ENCODE measurements at places on chromosomes 5 and 9.

- no peak for DNase-seq
Measured at GRCh38 chr9:106962615-106963363, 99.8 kb downstream of the ZNF462 start.

- no peak for DNase-seq
Measured at GRCh38 chr9:87556039-87556438, 58.4 kb downstream of the DAPK1 start.

DNA sequence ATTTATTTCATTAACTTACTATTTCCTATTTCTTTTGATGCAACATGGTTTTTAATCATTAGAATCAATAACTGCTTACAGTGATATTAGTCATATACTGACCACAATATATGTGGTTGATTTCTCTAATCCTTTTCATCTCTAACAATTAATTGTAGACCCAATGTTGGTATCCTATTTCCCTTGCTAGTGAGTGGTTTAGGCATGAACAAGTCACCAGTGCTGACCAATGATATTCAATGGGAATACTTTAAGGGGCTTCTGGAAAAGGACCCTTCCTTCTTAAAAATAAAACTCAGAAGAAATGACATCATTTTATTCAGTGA lies 672.4 kb upstream of the GRAMD2B start:
- no peak for DNase-seq

- no peak for DNase-seq
Measured at GRCh38 chr9:80231318-80232236, 659.8 kb downstream of the TLE4 start.

DNA sequence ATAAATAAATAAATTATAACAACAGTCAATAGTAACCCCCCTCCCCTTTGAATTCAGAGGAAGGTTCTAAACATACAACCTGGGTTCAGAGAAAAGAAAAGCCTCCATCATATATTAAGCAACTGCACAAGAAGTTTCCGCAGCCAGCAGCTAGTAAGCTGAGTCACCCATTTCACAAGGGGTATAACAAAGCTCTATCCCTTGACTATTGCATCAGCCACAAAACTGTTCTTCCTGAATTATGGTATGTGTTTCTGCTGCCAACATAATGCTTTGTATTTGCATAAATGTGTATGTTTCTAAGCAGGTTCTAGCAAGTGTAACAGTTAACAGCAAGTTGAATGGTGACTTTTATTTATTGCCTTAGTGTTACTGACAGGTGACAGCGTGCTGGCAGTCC lies 6.8 kb upstream of the CEP120 start:
- DNase-seq = peak; percentile 52

- no peak for DNase-seq
Measured at GRCh38 chr9:124357721-124358361, 57.4 kb downstream of the PSMB7 start.

DNA sequence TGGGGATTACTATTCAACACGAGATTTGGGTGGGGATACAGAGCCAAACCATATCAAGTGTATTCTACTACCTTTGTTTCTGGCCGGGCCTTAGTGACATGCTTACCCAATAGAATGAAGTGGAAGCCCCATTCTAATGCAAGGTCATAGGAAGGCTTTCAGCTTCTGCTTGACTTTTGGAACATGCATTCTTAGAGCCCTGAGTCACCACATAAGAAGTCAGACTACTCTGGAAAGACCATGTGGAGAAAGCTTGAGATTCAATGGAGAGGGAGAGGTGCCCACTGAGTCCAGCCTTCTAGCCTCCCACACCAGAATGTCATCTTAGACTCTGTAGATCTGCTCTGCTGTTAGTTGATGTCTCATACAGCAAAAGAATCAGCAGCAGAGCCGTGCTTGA lies 155.7 kb upstream of the FBN2 start:
- no peak for DNase-seq

GRCh38 chr5:54090495-54091120 lies 219.8 kb downstream of the ARL15 start:
- peak; percentile 72 for DNase-seq

- no peak for DNase-seq
Measured at GRCh38 chr5:35162848-35163709, 67.2 kb downstream of the PRLR start.

DNA sequence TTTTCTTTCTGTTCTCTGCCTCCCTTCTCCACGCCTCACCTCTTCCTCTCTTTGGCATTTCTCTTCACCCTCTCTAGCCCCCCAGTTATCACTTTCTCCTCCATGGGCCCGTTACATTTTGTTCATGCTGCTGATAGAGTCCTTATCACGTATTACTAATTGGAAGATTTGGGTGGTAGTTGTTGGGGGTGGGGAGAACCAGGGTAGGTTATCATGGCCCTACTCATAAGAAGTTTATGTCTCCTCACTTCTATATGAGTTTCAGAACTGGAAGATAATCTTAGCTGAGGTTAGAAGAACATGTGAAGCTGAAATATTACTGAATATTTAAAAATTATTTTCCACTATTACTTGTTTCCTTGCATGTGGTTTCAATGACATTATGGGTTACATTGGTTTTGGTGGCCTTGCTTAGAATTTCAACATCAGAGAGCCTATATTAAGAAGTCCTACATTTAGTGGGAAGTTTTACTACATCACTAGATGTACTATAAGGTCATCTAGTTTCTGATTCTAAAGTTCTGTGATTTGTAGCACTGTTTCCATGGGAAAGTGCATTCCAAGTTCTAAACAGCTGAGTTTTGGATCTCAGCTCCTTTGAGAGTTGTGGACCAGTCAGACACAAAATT lies 36.8 kb downstream of the PIP5K1B start:
- no peak for DNase-seq

DNA sequence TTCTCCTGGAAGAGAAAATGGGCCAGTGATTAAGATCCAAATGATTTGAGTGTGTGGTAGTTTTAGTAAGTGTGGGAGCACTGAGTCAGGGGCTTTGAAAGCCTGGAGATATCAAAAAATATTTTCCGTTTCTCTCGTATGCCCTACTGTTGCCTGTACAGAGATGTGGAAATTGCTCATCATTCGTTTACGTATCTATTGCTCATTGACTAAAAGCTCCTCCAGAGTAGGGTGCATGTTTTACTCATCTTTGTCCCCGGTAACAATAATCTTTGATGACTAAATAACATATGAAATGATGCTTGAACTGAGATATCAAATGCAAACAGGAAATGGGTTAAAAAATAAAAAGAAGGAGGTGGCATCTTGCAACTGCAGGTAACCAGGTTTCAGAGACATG lies 114.2 kb upstream of the FST start:
- DNase-seq = no peak

GRCh38 chr9:135010586-135010860 lies 76.9 kb upstream of the OLFM1 start:
- no peak for DNase-seq

- DNase-seq = no peak
Measured at GRCh38 chr9:97594381-97594921, 38.7 kb downstream of the TSTD2 start.

DNA sequence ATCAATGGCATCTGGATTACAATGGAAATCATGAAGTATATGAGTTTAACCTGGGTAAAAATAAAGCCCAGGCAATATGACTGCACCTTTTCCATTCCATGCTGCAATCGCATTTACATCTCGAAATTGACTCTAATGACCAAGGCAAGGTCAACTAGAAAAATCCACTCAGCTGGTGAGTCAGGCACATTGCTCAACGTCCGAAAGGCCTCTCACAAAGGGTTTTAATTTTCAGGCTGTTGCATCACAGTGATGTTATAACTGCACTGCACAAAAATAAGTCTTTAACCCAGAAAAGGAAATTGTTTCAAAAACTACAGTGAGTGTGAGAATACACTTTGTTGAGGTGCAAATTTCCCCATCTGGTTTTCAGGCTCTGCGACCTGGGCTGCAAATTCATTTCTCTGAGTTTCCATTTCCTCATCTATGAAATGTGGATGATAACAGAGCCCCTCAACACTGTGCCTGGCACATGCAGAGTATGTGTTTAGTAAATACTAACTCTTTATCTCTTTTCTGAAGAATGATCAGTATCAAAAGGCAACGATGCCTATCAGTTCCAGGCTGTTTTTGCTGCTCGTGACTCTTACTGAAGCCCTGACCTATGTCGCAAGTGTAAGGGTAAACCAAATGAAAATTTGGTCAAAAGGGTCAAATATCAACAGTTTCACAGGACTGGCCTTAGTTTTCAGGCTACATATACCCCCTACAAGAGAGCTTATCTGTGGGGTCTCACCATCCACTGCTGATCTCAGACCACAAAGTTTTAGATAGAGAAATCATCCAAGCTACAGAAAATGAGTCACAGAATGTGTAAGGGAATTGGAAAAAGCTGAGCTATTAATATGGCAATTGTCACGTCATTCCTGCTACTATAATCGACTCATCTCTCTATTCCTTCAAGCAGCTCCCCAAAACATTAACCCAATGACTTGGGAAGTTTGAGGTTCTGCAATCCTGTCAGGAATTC lies 4.1 kb downstream of the NFIL3 start:
- DNase-seq = peak; percentile 82

GRCh38 chr5:72121780-72122445 lies 14.6 kb downstream of the MAP1B start:
- no peak for DNase-seq

DNA sequence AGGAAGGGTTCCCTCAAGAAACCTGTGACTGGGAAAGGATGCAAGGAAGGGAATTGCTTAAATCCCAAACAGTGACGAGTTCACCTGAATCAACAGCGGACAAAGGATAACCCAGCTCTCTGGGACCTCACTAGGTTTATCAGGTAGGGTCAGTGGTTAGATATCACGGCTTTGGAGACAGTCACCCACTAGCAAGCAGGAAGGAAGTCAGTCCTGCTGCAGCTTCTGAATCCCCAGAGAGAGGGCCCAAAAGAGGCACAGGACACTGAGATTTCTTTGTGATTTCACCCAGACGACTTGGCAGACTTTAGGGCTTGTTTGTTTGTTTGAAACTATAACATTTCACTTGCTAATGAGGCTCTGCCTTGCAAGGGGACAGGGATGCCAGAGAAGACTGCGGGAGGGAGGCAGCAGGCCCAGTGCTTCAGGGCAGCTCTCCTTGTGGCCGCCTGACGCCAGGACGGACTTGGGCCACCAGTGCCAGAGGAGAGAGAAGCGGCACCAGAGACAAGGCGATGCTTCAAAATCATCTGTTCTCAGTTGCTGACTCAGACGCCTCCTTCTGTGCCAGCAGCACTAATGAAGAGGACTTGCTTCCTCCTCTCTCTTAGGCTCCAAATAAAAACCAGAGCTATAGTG lies 275.6 kb upstream of the SLC30A5 start:
- DNase-seq = no peak

DNA sequence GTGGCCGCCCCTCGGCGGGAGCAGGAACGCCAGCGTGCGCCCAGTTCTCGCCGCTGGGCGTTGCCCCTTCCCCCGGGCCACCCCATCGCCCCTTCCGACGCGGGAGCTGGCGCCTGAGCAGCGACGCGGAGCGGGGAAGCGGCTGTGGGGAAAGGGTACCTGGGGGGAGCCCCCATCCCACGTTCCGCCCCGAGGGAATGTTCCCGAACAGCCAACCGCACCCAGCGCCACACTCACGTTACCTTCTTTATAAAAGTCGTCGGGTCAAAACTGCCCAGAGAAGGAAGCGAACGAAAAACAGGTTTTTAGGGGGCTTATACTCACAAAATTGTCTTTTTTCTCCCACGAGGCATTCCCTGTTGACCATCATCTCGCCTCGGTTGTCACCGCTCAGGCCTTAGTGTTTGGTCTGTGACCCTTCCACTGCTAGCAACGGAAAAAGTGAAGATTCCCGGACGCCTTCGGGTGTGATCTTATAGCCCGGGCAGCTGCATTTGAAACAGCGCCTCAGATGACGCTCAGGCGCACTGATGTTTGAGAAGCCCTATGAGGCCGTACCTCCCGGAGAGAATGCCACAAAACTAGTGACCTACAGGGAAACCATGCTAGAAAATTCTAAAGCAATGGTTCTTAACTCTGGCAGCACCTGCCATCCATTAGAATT lies 475 bp upstream of the GOLM1 start:
- no peak for DNase-seq

Data from astrocyte of the cerebellum (primary cell).